ENCODE measurements at places on chromosomes 12 and 14.

DNA sequence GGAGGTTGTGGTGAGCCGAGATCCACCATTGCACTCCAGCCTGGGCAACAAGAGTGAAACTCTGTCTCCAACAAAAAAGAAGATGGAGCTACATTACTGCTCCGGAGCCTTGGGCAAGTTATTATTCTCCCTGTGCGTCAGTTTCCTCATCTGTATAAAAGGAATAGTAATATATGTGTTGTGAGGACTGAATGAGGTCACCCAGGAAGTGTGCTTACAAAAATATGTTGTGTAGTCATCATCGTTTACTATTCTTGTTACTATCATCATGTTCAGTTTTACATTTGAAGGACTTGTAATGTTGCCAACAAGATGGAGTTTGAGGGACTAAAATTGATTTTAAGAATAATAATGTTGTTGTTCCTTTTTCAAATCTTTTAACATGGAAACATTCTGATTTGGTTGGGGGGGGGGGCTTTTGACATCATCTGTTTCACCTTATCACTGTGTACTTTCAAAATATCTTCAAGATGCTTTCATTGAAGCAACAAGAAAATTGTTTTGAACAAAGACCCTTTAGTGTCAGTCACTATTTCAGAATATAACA is 156.8 kb downstream of the PDE3A start:
- no peak for DNase-seq

DNA sequence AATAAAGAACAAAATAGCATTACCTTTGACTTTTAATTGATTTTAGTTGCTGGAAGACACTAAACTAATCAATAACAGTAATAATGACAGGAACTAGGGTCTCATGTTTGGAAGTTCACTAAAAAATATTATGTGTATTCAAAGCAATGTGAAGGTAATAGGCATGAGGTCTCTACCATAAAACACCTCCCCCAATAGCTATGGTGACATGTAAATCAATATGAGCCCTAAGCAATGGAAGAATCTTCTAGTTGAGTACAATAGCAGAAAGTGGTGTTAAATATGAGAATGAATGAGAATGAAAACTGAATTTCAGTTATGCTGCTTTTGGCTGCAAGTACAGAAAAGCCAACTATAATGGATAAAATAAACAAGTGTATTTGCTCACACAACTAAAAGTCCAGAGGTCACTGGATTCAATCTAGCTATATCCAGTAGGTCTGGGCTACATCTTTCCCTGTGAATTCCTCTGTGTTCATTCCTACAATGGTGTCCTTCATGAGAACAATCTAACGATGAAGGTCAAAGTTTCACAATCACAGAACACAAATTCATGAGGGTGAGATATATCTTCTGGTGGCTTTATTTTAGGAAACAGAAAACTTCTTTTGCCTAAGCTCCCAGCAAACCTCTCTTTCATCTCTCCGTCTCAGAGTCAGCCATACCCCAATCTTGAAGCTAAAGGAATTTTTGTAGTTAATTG is 728.0 kb downstream of the FSCB start:
- no peak for DNase-seq

DNA sequence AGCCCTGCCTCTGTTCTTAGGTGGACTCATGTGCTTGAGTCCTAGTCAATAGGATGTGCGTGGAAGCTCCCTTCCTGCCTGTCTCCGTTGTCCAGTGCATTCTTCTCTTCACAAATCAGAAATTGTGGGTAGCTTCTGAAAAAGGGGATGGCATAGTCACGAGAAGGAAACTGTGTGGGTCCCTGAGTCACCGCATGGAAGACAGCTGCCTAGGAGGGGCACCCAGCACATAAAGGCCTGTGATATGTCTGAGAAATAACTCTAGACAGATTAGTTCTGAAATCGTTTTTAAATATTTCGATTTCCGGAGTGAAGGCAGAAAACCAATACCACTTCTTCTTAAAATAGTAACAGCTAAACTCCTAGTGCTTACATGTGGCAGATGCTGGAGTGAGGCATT is 974.4 kb downstream of the BCL11B start:
- no peak for DNase-seq

DNA sequence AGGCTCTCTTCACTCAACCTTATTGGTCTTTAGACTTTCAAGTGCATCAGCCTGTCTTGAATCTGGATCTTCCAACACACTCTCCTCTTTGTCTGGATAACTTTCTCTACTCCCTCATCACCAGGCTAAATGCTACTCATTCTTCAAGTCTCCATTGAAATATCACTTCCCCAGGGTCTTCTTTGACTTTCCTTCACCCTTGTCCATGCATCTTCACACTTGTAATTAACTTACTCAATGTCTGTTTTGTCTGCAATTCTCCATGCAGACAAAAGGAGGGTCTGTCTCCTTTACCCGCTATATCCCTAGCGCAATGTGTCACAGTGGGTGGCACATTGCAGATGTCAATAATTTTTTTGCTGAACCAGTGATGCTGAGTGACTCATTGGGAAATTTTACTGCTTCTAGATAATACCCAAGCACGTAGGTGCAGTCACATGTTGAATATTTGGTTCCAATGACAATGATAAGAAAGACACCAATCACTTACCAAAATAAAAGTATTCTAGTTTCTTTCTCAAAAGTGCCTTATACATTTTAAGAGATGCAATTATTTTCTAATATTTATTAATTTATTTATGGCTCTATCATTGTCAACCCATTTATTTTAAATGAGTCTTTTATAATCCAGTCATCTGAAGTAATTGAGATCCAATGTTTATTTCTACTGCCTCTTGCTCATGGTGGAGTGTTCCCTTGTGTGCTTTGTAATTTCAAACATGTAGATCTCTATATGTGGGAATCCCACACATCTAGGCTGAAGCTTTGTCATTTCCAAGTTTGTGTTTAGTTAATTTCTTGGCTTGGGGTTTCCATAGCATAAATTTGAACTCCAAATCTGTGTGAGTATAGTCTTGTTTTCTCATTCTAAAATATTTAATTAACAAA is 21.7 kb upstream of the RFC5 start:
- DNase-seq: no peak

DNA sequence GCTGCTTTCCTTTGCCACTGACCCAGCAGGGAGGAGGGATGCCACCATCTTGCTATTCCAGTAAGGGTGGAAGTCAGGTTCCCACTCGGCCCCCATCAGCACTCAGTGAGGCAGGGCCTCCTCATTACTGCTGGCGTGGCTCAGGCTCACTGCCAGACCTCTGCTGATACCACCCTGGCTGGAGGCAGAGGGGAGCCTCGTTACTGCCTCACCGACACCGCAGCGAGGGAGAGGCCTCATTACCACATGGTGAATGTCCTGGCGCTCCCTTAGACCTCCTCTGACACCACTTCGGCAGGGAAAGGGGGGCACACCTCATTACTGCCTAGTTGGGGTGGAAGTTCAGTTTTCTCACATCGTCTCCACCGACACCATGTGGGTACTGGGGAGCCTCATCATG is 354.1 kb downstream of the CACNA1C start:
- DNase-seq: no peak

DNA sequence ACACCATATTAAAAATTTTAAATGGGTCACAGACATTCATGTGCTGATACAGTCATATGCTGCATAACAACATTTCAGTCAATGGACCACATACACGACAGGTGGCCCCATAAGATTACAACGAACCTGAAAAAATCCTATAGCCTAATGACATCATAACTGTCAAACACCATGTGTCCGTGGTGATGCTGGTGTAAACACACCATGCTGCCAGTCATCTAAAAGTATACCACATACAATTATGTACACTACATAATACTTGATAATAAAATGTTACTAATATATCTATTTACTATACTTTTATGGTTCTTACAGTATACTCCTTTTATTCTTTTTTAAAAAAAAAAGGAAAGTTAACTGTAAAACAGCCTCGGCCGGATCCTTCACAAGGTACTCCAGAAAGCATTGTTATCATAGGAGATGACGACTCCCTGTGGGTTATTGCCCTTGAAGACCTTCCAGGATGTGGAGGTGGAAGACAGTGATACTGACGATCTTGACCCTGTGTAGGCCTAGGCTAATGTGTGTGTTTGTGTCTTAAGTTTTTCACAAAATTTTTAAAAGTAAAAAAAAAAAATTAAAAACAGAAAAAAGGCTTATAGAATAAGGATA is 5.0 kb upstream of the TDG start:
- DNase-seq: no peak
